ENCODE measurements at places on chromosomes 16 and 17.

DNA sequence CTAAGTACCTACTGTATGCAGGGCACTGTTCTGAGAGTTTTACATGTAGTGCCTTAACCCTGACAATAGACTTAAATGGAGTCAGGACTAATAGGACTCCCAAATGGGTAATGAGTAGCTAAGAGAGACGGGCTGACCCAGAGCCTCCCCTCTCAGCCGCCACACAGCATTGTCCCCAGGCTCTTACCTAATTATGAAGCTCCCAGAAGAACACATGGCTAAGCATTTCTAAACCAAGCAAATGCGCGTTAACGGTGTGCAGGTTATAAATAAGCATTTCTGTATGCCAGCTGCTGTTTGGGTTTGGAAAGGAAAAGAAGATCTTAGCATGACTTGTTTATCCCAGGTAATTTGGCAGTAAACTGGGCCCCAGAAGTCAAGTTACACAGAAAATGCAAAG lies 14.3 kb downstream of the KATNIP start:
- no peak for DNase-seq

GRCh38 chr17:27504188-27504995 lies 48.1 kb downstream of the KSR1 start:
- no peak for DNase-seq

DNA sequence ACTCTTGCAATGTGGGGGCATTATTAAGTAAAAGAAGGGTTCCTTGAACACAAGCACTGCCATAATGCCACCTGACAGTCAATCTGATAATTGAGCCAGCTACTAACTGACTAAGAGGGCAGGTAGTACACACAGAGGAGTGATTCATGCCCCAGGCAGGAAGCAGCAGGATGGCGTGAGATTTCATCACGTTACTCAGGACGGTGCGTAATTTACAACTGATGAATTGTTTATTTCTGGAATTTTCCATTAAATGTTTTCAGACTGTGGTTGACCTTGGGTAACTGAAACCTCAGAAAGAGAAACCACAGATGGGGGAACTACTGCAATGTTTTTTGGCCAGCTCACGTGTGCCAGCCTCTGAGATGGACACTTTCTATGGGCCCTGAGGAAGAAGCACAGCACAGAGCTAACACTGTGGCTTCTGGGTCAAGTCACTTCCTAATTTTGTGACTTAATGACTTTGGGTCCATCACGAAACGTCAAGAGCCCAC lies 46.7 kb downstream of the C17orf67 start:
- DNase-seq, result peak; percentile 81

DNA sequence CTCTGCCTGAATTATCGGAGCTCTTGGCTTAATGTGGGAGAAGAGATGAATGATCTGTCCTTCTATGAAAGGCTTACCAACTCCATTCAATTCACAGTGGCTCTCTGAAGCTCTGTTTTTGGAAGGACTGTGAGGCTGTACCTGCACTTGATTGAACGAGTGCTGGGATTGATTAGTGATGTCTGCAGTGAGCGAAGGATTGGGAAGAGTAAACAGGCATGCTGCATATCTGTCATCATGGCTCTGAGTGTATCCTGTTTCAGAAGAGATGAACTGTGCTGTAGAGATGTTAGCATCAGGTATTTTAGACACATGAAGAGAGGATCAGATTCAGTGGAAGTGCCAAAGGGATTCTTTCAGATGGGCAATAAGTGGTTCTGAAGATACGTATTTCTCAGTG lies 564.0 kb downstream of the MAF start:
- no peak for DNase-seq

- DNase-seq, result no peak
These were observed 13.9 kb downstream of the ITGAM start for GRCh38 chr16:31273676-31274075.

DNA sequence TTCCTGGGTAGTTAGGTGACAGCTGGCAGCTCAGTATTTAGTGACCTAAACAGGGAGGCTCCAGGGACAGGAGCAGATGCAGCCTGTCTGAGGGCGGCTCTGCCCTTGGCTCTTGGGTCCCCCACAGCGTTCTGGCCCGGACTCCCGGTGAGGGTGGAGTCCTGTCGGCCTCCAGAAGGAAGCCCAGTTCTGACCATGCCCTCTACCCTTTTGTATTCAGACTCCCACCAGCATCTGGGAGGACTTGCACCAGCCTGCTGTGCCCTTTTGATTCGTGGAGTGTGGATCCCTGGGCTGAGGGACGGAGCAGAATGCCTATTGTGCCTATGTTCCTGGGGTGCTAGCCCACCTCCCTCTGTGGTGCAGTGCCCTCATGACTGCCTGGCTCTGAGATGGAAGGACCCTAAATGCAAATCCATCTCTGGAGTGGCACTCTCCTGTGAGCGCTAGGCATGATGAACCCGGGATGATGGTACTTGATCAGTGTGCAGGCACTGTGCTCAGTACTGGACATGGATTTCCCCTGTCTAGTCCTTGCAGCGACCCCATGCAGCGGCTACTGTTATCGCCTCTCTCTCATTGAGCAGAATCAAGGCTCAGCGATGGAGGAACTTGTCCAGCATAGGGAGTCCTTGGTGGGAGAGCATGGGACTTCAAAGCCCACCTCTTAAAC lies 123.1 kb downstream of the SNX29 start:
- DNase-seq, result no peak

GRCh38 chr16:31471241-31471874 lies 594 bp upstream of the TGFB1I1 start:
- DNase-seq, result no peak

GRCh38 chr16:31357324-31358109 lies 2.5 kb downstream of the ITGAX start:
- no peak for DNase-seq

- no peak for DNase-seq
These were observed 125.0 kb upstream of the IRX3 start for GRCh38 chr16:54411544-54411943.

Data from stimulated activated CD4-positive, alpha-beta T cell treated with anti-CD3 and anti-CD28 coated beads, Interleukin-1b, Interleukin-23, amount 100 ng/mL, for 48 hours (primary cell).